ENCODE measurements at places on chromosomes 12 and 14.

DNA sequence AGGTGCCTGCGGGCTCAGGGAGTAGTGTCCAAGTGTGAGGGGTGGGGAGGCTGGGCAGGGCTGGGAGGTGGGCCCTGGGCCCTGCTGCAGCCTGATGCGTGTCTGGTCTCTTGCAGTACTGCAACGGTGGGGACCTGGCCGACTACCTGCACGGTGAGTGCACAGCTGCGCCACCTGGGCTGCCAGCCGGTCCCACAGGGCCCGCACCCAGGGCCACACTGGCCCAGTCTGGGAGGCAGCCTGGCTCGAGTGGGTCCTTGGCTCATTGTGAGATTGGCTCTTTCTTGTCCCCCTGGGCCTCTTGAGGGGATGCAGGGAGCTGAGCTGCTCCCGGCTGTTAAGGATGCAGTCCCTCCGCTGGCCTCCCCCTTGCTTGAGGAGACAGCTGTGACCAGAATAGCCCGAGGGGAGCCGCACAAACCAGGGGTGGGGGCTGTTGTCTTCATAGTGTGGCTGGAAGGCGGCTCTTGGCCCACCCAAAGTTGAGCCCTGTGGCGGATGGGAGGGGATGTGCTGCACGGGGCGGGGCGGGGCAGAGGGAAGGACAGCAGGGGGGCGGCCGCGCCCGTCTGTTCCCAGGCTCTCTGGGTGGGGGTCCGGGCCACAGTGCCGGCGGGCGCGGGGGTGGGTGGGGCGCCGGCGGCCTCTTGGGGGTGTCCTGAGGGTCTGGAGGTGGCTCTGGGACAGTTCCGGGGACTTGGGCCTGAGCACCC lies 13.1 kb downstream of the ULK1 start:
- DNase-seq: no peak

DNA sequence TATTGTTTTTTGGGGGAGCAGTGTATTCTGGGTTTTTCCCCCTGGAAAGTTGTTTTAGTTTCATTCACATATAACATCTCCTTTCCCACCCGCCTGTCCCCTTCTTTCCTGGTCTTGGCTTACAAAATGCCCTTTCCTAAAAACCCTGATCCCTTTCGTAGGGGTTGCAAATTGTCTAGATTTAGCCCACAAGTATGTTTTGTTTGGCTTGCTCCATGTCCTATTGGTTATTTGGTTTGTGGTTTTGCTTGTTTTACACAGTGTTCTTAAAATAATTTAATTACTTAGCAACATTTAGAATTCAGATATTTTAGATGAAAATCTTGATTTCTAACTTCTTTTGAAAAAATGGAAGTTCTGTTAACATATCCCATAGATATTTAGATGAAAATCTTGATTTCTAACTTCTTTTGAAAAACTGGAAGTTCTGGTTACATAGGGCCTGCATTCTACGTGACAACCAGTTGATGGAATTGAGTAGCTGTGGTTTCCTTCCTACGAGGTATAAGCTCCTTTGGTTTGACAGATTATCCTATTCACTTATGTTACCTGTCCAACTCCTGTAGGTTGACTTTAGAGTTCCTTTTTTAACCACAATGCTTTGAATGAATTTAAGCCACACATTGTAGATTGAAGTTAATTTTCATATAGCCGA lies 89.2 kb upstream of the TMEM263 start:
- DNase-seq: no peak

DNA sequence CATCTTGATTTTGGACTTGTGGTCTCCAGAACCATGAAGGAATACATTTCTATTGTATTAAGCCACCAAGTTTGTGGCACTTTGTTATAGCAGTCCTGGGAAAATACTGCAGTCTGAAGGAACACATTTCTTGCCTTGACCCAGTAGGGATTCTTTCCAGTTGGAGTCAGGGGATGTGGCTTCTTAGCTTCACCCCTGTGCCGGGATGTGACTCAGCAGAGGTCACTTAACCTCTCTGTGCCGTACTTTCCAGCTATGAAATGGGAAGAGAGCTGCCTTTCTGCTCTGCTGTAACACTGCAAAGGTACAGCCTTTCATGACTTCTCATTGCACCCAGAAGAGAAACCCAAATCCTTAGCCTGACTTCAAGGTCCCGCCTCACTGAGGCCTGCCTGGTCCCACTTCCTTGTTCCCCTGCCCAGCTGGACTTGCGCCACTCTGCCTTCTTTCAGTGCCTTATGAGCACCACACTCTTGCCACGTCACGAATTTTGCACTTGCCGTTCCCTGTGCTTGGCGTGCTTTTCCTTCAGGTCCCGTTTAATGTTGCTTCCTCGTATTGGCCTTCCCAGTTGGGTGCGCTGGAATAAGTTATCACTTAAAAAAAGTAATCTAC lies 24.2 kb downstream of the CHST11 start:
- DNase-seq: no peak

- DNase-seq: peak; percentile 30
Measured at GRCh38 chr12:43835656-43836474, at the start of gene TMEM117. TMEM117 (plus strand) TSS chr12:43836081.

GRCh38 chr12:43930032-43930431 lies 94.2 kb downstream of the TMEM117 start:
- no peak for DNase-seq

GRCh38 chr14:96631621-96632362 lies 129.6 kb downstream of the PAPOLA start:
- no peak for DNase-seq

GRCh38 chr14:53399057-53399456 lies 245.9 kb upstream of the DDHD1 start:
- DNase-seq: no peak

- no peak for DNase-seq
Measured at GRCh38 chr12:770479-770878, 18.1 kb downstream of the WNK1 start.

DNA sequence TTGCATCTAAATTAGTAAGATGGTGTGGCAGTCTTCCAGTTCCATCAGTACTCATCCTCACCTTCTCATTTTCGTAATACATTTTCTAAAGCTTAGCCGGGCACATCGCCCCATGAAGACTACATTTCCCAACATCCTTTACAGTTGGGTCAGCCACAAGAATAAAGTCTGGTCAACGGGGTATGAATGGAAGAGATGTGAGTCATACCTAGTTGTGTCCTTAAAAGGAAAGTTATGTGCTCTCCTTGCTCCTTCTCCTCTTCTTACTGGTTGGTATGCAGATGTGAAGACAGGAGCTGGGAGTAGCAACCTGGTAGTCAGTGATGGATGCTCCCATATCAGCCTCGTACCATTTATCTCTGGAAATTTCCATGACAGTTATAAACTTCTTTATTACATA lies 35.9 kb upstream of the EGLN3 start:
- DNase-seq: no peak

GRCh38 chr12:7493006-7493405 lies 10.6 kb downstream of the CD163 start:
- DNase-seq: no peak

DNA sequence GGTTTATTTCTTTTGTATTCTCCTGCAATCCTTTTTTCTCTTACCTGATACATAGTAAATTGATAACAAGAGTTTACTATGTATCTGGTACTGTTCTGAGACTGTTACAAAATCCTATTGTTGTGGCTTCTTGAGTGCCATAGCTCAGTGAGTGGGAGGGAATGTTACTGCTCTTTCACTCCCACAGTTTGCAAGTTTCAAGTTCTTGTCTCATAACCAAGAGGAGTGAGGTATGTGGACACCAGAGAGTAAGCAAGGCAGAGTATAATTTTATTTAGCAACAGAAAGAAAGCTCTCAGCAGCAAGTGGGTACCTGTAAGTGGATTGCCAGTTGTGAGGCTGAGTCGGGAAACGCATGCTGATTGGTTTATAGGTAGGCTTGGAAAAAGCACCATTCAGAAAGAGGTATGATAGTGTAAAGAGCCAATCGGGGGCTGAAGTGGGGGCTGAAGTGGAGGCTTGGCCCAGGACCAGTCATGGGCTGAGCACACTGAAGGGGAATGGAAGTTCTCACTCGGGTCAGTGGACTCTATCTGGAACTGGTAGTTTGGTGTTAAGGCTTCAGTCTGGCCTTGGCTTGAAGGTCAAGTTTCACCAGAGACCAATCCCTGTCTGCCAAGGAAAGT lies 850.8 kb downstream of the TMTC2 start:
- no peak for DNase-seq

All from stimulated activated CD8-positive, alpha-beta memory T cell treated with anti-CD3 and anti-CD28 coated beads, Interleukin-12 subunit alpha, Interleukin-12 subunit beta, amount 100 ng/mL, for 1 hour (primary cell).